ENCODE measurements at places on chromosomes 5 and 9. TPM values are rescaled to one million over a fixed set of nuclear protein-coding genes. Genes with fewer than 3 reads are reported as not detected.

DNA sequence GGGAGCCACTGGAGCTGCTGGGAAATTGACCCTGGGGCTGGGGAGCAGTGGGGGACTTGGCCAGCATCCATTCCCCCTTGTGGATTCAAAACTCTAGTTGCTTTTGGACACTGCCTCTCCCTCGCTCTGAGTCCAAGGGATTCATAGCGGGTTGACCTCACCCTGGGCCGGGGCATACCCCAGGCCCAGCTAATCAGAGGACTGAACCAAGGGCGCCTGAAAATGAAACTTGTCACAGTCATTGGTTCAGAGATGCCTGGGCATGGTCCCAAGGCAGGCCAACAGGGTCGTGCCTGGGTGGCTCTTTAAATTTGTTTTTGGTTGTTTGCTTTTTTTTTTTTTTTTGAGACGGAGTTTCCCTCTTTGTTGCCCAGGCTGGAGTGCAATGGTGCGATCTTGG, 22.6 kb downstream of the STK10 start:
- DNase-seq: no peak

DNA sequence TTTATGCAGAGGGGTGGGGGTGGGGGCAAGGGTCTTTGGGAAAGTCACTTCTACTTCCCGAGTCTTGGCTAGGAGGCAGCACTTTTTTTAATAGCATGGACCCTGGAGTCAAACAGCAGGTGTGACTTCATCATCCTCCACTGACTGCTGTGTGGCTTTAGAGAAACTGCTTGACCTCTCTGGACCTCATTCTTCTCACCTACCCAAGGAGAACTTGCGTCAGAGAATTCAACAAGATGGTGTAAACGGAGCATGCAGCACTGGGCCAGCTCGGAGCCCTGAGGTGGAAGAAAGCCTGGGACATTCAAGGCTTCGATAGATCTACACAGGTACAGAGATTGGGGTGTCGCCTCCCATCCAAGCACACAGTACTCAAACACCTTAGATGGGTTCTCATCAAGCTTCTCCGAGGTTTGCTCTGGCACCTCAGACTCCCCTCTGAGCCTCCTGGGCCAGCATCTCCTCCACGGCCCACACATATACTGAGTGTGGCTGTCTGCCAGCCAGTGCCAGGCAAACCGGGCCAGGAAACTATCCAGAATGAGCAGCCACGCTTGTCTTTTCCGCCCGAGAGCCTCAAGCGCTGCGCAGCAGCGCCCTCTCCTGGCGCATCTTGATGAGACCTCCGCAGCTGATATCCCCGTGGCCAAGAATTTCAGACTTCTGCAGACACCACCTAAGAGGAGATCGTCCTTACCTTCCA, 4.6 kb upstream of the SLC25A48 start:
- DNase-seq: peak; percentile 84

Gene ANKRD31
- not detected for total RNA-seq

Gene EQTN
- total RNA-seq: not detected

DNA sequence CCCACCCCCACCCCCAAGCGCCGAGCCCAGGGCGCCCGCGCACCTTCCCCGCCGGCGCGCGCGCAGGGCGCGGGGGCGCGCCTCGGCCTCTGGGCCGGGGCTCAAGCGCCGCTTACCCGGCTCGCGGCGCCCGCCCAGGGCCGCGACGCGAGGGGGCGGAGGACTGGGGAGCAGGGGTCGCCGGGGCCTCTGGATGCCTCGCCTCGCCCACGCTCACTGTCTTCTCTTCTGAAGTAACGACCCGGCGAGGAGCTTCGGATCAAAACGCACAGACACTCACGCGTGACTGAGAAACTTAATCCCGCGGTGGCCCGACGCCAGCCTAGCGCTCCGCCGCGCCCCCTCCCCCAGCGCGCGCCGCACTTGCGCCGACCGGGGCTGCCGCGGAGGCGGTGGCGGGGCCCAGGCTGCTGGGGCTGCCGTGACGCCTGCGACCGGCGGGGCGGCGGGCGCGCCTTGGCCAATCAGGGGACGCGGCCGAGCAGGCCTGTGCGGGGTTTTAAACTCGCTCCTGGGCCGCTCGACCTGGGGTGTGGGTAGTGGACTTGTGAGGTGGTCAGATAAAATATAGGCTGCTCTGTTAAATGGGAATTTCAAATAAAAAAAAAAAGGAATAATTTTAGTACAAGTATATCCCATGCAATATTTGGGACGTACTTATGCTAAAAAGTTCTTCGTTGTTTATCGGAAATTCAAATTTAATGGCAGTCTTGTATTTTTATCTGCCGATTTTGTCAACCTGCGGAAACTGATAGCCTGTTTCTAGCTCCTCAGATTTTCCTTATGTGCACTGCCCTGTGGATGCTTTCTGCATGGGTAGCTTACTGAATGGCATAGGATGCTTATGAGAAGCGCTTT, at the start of gene MPDZ:
MPDZ (minus strand) TSS at position 409 of the 858 bp plus-strand sequence. CDS start 29,377 bp downstream, outside the sequence.
- peak; percentile 89 for DNase-seq

DNA sequence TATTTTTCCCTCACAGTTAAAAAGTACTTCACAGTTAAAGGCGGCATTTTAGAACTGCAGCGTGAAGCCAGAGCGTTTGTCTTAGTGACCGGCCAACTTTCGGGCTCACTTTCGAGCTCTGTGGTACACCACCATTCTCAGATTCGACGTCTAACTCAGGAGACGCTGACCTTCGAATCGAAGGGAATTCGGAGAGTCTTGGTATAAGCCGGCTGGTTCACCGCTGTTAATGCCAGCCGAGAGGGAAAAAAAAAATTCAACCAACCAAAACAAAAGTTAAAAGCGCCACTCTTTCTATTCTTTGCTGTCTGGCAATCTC, 544 bp upstream of the SNX24 start:
- no peak for DNase-seq

Gene PAPPA
- 1.1 TPM for total RNA-seq
